Renal cortex interstitium (tissue), 15 donors: ENCODE measurements at places on chromosomes 1 and 21. TPM values are rescaled to one million over a fixed set of nuclear protein-coding genes. Genes with fewer than 3 reads are reported as not detected.
A peak's percentile ranks its signal among the peaks of the same experiment; 100 is the strongest.

The ZBTB40 gene
- 19.8 TPM for polyA plus RNA-seq

DNA sequence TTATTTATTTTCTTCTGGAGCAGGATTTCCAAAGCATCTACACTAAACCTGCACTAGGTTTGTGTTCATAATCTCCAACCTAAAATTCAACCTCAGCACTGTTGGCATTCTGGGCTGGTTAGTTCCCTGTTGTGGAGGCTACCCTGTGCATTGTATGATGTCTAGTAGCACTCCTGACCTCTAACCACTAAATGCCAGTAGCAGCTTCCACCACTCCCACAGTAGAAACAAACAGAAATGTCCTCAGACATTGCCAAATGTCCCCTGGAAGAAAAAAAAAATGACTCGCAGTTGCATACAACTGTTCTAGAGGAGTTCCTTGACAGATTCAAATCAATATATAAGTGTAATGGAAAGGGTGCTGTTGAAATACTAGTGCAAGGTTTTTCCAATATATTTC, 18.9 kb downstream of the GRIK1 start:
- DNase-seq: no peak

GRCh38 chr1:175072099-175072951, 4.7 kb downstream of the TNN start:
- DNase-seq: peak; percentile 66

GRCh38 chr1:153539395-153540093, 1.2 kb downstream of the S100A5 start:
- DNase-seq: no peak

DNA sequence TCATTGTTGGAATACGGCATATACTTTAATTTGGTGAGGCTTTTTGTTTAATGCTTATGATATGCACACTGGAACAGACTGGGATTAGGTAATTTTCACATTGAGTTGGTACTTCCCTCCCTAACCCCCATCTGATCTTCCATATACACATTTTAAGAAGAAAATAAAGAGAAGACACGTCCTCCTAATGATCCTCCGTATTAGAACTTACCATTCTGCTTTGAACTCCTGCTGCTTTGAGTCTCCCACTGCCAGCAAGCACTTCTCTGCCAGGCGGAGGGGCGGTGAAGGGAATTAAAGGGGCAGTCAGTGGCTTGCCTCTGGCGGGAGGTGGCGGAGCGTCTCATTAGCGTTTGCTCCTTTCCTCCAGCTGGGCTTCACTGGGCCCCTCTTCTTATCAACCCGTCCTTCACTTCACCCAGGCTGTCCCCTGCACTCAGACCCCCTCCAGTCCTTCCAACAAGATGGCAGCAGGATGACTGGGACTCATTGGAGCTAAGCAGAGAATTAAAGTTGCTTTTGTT, 433.4 kb downstream of the KIF26B start:
- no peak for DNase-seq

The SPATA21 gene
- 0.26 TPM for polyA plus RNA-seq
